NCI-H146 (cell line): ENCODE measurements at places on chromosomes 2 and 18.

GRCh38 chr2:122070241-122070731 is 314.8 kb downstream of the TSN start:
- DNase-seq, result no peak

DNA sequence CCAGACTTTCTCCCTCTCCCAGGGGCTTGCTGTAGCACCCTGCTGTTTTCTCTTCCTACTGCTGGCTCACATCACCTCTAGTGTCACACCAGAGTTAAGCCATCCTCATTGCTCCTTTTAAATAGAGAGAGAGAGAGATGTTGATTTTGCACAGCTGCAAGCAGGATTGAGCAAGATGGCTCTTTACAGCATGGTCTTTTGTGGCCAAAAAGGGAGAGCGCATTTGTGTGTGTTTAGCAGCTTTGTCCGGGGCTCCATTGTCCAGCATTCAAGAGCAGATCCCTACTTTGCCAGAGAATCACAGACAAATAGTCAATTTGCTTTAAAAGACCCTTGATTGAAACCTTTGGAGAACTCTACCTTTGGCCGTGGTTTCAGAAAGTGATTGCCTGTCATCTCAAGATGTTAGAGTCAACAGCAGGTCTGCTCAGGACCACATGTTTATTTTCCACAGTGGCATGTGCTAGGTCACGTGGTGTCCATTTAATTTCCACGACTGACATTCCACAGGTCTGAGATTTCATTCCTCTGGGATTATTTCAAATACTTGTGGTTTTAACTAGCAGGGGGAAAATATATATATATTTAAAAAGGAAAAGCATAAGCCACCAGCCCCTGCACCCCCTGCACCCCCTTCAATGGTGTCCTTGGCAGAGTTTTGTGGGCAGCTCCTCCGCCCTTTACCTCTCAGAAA is 359.9 kb upstream of the SLC14A2 start:
- DNase-seq, result peak; percentile 69

DNA sequence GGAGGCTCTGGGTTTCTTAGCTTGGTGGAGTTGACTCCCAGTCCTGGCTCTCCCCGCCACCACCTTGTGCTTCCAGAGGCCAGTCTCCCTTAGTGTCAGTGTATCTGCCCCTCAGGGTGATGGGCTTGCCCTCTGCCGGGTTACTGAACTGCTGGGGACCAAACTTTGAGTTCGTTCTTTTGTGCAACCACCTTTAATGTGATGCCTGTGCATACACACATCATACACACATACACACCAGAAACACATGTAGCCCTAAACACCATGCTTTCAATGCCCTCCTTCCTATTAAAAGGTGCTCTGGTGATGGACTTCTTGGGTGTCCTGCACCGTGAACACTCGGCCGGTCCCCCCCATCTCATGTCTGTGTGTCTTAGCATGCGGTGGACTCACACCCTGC is 315.1 kb upstream of the EPAS1 start:
- no peak for DNase-seq

GRCh38 chr2:671787-672605 is 5.2 kb downstream of the TMEM18 start:
- no peak for DNase-seq

DNA sequence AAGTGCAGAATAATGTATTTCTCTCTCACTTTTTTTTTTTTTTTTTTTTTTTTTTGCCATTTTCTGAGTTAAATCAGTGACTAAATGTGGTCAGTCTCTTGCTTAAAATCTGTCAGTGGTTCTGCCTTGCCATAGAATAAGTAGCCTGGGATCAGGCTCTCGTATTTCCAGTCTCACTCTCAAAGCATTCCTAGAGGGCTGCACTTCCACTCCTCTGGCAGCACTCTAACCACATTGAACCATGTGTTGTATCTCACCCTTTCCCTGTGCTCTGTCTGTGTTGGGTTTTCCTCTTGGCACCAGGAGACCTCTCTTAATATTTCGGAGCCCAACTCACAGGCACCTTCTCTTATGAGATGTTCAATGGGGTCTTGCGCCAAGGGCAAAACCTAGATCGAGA is 304.4 kb downstream of the CTNNA2 start:
- no peak for DNase-seq

- DNase-seq, result no peak
These were observed 494.9 kb downstream of the NYAP2 start for GRCh38 chr2:225894236-225894980.

DNA sequence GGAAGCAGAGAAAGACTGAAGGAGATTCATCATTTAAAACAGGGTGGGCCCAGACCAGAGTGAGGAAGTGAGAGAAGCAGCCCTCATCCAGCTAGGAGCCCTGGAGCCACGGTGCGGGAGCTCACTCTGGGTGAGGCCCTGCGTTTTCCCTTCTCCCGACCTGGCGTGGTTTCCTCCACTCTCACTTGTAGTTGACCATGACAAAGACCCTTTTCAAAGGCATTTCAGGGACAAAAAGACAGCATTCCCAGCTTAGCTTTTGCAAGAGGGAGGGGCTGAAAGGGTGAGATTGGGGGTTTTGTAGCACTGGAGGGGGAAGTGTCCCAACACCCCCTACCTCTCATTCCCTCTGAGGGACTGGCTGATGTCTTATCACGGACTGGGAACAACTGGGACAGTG is 56.6 kb downstream of the TRPM8 start:
- DNase-seq, result no peak

DNA sequence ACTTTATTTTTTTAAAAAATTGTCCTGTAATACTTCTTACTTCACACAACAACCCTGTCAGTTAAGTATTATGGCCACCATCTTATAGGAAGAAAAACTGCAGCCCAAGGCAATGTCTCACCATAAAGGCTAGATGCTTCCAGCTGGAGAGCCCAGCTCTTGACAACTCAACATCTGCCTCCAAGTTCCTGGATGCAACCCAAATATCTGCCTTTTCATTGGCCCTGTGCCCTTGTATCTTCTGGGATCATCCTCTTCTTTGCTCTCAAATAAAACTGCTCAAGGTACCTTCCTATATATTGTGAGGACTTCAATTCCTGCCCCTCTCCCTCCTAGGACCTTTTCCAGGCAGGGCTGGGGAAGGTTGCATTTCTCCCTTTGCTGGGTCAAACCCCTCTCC is 69.5 kb downstream of the BIN1 start:
- DNase-seq, result no peak

DNA sequence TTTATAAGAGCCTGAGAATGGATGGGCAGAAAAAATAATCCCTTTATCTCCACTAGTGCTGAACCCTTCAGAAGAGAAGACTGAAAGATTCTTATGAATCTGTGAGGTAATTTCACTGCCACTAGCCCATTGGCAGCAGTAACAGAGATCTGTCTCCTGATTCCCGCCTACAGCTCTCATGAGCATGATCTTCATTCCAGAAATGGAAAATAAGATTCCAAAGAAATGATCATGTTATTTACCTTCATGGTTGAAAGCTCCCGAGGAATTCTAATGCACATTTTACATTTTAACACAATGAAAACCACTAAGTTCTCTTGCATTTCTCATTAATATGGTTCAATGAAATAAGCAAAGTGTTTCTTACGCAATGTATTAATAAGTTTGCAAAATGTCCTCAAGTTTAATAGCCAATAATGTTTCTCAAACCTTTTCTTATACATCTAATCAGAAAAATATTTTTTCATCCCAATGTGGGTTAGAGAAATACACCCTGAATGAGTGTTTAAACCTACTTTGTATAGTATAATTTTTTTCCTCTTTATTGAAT is 905.6 kb downstream of the TMEM182 start:
- DNase-seq, result no peak

DNA sequence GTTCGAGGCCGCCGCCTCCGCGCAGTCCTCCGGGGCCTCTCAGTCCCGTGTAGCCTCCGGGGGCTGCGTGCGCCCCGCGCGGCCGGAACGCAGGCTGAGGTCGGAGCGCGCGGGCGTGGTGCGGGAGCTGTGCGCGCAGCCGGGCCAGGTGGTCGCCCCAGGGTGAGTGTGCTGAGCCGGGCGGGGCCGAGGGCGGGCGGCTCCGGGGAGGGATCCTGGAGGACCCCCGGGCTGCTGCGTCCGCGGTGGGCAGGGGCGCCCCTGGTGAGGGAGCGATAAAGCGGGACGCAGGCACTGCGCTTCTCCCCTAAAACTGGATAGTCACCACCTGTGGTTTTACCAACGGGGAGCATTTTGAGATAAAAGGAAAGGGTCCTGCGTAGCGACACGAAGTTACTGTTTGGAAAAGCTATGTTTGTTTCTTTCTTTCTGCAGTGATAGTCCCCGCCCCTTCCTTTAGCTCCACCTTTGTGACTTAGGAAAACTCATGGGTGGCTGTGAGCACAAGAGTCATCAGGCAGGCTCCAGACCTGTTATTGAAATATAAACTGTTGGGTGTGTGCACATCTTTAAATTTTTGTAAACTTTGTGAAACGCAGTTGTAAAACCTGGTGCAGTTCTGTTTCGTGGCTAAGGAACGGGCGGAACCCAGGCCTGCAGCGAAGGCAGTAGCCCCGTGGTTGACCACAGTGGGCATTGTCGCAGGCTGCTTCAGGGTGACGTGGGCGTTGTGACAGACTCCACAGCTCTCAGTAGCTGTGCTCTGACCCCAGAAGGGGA is 687 bp downstream of the CTDP1 start:
- peak; percentile 58 for DNase-seq

DNA sequence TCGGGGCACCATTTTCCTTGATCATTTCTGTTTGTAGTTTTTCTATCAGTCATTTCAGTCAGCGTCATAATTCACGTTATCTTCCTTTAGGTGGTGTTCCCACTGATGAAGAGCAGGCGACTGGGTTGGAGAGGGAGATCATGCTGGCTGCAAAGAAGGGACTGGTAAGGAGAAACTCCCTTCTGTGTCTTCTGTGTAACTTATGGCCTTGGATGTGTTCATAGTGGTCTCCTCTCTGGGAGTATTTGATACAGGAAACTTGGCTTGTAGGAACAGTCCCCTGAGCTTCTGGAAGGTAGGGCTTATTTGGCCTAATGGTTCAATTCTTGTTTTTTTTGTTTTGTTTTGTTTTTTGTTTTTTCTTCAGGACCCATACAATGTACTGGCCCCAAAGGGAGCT is 1.1 kb downstream of the COX5B start:
- DNase-seq, result no peak

- DNase-seq, result no peak
These were observed 84.0 kb upstream of the ITPRID2 start for GRCh38 chr2:181807526-181807925.

DNA sequence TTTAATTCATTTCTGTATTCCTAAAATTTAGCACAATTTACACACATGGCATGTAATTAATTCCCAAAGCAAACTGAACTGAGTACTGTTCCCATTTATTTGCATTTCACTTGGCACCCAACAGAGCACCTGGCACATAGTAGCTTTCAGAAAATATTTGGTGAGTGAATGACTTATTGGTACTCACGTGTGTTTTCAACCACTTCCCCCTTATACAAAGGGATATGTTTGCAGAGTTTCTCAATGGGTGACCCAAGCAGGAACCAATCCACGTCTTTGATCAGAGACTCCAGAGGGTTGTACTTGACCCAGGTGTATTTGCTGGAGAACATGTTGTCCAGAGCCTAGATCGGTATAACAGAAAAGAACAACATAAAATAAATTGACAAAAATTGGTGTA is 6.6 kb downstream of the GKN2 start:
- peak; percentile 23 for DNase-seq

DNA sequence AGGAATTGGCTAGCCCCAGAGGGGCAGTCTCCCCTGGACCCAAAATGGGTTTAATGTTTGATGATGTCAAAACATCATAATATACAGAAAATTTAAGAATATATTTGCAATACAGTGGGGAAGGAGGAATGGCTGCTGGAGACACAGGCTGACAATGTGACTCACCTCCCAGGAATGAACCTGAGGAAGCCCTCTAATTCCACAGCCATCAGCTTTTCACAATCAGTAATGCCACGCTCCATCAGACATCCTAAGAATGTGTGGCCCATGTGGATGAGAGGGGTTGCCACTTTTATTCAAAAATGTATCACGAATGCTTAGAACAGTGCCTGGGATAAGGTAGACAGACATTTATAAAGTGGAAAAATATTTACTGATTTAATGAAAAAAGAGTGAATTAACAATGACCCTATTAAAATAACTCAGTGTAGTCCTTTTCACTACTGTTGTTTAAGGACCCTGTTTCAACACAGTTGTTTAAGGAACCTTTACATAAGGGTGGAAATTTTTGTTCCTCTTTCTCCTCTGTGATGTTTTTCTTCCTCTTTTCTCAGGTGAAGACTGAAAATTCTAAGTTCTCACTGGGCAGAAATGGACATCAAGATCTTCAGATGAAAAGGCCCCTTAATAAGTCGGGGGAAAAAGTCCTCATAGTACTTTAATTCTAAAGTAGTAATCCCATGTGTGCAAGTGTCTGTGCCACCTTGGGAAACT is 17.5 kb upstream of the TMEM163 start:
- no peak for DNase-seq

DNA sequence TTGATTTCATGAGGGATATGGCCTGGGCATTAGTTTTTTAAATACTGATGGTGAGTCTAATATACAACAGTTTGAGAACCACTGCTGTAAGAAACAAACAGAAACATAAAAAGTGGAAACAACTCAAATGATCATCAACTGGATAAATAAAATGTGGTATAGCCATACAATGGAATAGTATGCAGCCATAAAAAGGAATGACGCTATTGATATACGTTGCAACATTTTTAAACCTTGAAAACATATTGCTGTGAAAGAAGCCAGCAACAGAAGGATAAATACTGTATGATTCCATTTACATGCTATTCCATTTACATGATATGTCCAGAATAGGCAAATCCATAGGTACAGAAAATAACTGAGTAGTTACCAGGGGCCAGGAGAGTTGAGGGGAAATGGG is 6.5 kb downstream of the NFE2L2 start:
- DNase-seq, result no peak

GRCh38 chr2:171541202-171541887 is 19.1 kb downstream of the CYBRD1 start:
- DNase-seq, result peak; percentile 87
